ENCODE measurements at places on chromosomes 7 and 10.

GRCh38 chr10:86366902-86367151, 232 bp upstream of the GRID1 start:
- no peak for DNase-seq

- no peak for DNase-seq
These were observed 184.5 kb upstream of the INHBA start for GRCh38 chr7:41887416-41887815.

DNA sequence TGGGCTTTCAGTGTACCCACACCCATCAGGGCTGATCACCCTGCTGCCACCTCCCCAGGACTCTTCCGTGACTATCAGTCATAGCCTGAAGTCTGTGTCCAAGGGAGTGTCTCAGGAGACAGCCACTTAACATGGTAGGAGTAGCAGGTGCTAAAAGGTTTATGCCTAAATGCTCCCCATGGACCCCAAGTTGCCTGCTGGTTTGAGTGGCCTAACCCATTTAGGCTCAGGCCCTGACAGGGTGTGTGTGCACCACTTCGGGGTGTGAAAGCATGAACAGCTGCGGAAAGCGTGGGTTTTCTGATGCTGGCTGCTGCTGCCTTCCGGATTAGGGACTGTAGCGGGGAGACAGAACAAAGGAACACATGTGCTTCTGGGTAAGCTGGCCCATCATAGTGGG, 93.2 kb upstream of the SAMD8 start:
- no peak for DNase-seq

- no peak for DNase-seq
These were observed 15.8 kb downstream of the VOPP1 start for GRCh38 chr7:55556492-55556891.

GRCh38 chr7:82566752-82567151, 123.2 kb upstream of the CACNA2D1 start:
- no peak for DNase-seq

GRCh38 chr7:111352319-111352718, 210.0 kb downstream of the IMMP2L start:
- no peak for DNase-seq

DNA sequence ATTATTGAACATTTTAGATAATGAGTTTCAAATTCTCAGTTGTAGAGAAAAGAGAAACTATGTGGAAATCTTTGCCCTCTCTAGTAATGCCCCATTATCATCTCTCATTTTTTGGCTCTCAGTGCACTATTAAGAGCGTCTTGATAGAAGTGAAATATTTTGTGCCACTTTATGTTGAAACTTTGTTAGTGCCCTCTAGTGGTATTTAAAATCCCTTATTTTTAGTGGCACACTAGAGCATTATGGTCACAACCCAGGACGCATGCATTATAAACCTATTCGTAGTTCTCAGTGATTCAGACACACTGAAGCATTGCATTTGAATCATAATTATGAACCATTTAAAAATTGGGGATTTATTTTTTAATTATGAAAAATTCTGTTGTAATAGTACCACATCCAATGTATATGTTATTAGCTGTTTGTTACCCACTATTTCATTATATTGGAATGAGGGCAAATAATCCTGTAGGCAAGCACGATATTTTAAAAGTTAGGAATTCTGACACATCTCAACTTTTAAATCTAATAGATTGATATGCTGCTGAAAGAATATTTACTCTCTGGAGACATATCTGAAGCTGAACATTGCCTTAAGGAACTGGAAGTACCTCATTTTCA, 21.9 kb downstream of the PDCD4 start:
- DNase-seq: peak; percentile 58

GRCh38 chr7:134212576-134213546, 85.7 kb downstream of the LRGUK start:
- DNase-seq: no peak

GRCh38 chr7:67854221-67855178, 857.9 kb downstream of the TYW1 start:
- no peak for DNase-seq

DNA sequence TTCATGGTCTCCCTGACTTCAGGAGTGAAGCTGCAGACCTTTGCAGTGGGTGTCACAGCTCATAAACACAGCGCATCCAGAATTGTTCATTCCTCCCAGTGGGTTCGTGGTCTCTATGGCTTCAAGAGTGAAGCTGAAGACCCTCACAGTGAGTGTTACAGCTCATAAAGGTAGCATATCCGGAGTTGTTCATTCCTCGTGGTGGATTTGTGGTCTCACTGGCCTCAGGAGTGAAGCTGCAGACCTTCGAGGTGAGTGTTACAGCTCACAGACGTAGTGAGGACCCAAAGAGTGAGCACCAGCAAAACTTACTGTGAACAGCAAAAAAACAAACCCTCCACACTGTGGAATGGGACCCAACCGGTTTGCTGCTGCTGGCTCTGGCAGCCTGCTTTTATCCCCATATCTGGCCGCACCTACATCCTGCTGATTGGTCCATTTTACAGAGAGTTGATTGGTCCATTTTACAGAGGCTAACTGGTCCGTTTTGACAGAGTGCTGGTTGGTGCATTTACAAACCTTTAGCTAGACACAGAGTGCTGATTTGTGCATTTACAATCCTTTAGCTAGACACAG, 308.8 kb downstream of the PTPRN2 start:
- no peak for DNase-seq

GRCh38 chr7:32117837-32118236, 47.6 kb upstream of the PDE1C start:
- DNase-seq: no peak

- DNase-seq: no peak
These were observed 28.6 kb downstream of the REEP3 start for GRCh38 chr10:63549810-63550209.

GRCh38 chr7:91276909-91277308, 12.7 kb downstream of the FZD1 start:
- DNase-seq: no peak

DNA sequence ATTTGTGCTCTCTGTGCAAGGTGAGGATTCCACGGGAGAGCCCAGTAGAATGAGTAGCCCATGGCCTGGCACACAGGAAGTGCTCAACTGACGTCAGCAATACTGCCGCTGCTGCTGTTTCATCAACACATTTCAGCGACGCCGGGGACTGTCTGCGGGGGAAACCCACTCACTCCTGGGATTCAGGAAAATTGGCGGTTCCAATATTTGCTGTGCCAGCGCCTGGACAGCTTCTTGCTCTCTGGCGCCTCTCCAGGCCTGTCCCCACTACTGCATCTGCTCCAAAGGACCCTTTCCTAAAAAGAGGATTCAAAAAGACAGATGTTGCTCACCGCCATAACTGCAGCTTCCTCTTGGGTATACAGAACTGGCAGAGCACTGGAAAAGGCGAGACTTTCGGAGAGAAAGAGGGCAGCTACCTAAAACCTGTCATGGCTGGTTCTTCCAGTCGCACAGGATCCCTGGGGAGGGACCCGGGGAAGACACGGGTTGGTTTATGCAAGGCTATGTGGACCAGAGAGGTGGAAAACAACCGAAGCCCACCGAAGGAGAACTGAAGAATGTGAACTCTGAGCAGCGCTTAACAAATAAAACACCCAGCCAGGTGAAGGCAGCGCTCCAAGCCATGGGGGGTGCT, 39.7 kb upstream of the ENO4 start:
- no peak for DNase-seq

DNA sequence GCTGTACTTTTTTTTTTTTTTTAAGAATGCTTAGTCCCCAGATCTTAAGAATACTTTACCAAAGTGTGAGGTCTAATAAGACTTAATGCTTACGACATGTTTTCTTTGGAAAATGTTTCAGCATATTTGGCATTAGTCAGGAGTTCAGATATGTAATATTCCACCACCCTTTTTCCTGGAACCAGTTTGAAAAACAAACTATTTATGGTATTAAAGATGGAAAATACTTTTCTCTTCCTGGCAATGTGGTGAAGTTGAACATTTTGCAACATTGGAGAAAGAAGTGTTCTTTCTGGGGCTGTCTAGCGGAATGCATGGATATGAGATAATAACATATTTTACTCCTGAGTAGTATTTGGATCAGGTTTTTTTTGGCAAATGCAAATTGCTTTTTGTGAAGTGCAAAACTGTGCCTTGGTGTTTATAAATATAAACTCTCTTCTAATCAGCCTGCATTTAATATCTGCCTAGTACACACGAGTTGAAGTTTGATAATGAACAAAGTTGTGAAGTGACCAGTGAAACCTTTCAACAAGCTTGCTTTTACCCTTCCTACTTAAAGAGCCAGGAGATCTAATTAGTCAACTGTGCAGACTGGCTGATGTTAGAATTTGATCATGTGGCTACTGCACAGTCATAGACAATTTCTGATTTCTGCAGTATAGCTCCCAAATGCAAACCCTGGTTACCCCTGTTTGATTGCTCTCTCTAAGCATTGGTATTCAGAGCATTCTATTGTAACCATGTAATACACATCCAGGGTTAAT, 20.9 kb downstream of the MAP3K8 start:
- no peak for DNase-seq

- no peak for DNase-seq
These were observed 219.0 kb downstream of the PTEN start for GRCh38 chr10:88082391-88082790.

DNA sequence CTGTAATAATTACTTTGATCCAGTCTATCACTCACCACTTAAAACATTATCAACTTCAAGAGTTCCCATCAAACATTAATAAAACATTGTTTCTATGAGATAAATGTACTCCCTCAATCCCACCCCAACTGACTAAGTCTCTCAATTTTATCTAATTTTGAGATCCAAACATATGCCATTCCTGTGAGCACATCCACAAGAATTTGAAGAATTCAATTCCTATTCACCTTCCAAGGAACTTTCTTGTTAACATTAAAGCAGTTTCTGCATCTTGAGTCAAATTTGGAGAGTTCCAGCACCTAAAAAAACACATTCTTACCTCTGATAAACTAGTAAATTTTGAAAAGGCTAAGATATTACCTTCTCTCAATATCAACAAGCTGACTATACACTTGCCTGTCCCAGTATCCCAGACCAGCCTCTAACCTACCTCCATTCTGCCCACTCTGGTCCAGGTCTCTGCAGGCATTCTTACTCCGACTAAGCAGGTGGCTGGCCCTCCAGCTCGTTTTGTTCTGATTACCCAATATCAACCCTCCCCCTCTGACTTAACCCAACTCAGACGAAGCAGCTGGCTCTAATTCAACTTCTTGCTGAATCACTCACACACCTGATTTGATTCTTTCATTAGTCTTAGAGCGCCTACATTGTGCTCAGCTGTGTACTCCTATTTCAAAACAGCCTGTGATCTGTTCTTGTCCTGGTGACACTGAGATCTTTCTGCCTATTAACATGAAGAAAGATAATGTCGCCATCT, 275.2 kb downstream of the IPMK start:
- no peak for DNase-seq

DNA sequence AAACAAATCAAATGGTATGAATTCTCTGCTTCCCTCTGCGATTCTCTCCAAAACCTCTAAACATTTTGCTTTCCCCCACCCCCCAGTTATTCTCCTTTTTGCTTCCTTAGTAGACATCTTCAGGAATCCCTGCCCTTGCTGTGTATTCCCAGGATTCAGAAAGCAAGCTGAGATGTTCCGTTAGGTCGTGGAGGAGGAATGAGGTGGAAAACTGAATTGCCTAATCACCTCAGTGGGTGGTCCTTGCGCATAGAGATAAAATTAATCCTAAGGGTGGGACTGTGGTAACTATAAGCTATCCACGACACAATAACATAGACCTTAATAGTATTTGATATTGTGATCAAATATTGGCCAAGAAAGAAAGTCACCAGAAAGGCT, 49.1 kb upstream of the SEMA3C start:
- DNase-seq: no peak

- no peak for DNase-seq
These were observed 1226.4 kb downstream of the XPNPEP1 start for GRCh38 chr10:108696792-108697477.

GRCh38 chr10:43026039-43026973, 50.6 kb upstream of the RET start:
- DNase-seq: no peak
